ENCODE measurements at places on chromosomes 6 and 20.

- DNase-seq, result no peak
These were observed 80.5 kb upstream of the FRMD1 start for GRCh38 chr6:168159506-168159905.

GRCh38 chr20:42432496-42433334, 757.0 kb downstream of the PTPRT start:
- DNase-seq, result no peak

DNA sequence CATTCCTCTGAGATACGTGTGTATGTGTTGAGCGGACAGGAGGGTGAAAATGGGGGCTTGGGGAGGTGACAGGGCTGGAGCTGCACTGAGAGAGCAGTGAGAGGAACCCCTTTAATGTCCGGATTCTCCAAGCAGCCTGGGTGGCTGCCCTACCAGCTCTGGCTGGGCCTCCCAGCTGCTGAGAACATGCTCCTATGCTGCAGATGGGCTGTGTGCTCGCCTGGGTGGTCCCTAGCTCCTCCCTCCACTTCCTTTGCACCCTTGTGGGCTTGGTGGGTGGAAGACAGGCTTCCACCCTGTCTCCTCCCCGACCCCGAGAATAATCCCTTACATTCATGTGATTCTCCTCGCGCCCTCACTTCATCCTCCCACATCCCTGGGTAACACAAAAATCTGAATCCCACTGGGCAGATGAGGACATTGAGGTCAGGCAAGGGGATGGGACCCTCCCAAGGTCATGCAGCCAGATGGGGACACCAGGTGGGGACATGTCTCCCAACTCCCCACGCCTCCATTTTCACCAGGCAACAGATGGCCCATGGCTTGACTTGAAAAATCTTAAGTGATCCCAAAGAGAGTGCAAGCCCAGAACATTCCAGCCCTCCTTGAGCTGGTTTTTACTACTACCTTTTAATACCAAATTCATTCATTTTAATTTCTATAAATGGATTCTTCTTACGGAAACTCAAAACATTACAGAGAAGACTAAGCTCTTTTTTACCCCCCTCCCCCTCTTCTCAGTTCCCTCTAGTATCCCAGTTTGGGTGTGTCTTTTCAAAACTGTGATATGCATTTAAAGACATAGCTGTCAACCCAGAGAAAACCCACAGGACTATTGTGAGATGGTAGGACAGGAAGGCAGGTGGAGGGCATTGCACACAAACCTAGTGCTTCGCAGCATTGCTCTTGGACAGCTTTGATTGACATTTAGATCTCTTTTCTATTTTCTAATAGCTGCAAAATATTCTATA, 5.0 kb upstream of the PDRG1 start:
- DNase-seq, result no peak

- DNase-seq, result no peak
These were observed 52.6 kb upstream of the SLC22A1 start for GRCh38 chr6:160069050-160069454.

- no peak for DNase-seq
These were observed 1.9 kb downstream of the NCOA7 start for GRCh38 chr6:125792680-125793079.

DNA sequence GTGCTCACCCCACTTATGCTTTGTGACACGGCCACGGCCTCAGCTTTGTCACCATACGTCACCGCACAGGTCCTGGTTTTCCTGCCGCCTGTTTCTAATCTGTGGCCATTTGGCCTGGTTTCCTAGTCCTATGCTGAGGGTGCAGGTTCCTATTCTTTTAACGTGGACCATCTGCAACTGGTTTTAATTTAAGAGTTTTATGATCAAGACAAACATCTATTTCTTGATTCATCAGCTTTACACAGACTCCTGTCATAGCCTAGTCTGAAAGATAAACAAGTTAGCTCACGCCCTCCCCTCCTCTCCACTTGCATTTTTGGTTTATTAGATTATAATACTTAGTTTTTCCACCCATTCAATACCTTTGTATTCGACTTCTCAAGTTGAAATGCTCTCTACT, 97.5 kb upstream of the RPS6KA2 start:
- no peak for DNase-seq

DNA sequence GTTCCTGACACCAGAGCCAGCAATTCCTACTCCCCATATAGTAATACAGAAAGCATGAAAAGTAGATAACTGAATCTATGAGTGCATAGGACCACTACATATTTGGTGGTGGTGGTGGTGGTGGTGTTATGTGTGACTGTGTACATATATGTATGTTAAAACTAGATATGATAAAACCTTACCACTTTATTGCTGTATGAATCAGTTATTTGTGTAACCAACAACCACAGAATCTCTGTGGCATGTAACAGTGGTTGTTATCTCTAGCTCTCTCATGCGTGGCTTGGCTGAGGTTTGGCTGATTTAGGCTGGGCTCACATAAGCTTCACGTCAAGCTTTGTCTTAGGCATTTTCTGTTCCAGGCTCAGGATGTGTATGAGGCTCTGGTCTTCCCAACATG, 55.7 kb downstream of the PLCB1 start:
- no peak for DNase-seq

All from NCI-H1417 (cell line).